ENCODE measurements at places on chromosomes 7 and 10.

DNA sequence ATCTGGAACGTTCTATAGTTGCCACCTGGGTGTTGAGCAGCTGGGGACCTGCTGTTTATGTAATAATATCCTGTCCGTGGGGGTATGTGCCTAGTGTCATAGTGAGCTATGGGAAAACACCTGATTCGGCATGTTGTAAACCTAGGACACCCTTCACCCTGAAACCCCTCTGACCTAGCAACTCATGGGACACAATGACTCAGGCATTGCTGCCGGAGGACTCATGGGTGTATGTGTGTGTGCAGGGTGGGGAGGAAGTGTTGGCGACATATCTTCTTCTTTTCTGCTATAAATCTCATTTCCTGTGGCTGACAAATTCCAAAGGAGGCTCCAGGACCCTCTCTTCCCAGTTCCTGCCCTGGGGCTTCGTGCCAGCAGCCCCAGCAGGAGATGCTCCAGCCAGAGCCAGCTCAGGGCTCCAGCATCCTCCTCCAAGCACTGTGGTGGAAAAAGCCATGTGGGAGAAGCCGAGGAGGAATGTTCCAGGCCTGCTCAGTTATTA lies 77.0 kb upstream of the PODXL start:
- DNase-seq: no peak

- DNase-seq: no peak
These were observed at the start of gene RAPGEF5 for GRCh38 chr7:22356701-22357310. Gene RAPGEF5, minus strand, starts transcription at chr7:22357154. Its CDS starts 94 bp downstream, at chr7:22357060.

DNA sequence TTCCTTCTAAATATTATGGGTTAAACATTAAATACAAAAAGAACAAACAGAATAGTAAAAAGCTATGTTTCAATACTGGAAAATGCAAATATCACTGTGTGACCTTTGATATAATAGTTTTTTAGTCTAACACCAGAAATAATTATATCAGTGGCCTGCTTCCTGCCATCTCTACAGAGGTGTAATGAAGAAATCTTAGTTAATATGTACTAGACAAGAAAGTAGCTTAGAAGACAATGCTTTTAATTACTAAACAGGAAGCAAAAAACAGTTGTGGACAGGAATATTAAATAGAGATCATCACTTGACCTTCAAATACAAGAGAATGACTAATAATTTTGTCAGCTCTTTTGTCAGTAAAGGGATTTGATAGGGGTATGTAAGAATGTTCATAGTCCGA lies 47.4 kb upstream of the LRRN3 start:
- DNase-seq: no peak

DNA sequence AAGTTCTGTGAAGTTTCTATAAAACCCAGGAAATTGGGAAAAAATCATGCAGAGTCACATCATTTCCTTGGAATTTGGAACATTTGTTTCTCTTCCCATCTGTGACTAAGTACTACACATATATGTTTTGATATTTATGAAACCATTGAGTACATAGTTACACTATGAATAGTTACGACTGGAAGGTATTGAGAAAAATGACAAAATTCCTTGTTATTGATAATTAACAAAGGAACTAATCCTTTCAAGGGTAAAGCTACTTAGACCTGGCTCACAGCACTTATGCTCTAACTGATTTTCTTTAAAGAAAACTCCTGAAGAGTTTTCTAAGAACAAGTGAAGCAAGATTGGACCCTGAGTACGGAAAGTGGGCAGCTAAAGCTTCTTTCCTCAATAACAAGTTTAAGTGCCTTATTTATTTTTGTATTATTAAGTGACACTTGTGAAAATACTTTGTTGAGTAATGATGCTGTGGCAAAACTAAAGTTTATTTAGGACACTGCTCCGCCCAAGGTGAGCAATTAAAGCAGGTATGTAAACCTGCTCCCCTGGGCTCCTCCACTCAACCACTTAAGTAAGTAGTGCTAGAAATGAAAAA lies 12.0 kb upstream of the GLCCI1 start:
- DNase-seq: no peak

DNA sequence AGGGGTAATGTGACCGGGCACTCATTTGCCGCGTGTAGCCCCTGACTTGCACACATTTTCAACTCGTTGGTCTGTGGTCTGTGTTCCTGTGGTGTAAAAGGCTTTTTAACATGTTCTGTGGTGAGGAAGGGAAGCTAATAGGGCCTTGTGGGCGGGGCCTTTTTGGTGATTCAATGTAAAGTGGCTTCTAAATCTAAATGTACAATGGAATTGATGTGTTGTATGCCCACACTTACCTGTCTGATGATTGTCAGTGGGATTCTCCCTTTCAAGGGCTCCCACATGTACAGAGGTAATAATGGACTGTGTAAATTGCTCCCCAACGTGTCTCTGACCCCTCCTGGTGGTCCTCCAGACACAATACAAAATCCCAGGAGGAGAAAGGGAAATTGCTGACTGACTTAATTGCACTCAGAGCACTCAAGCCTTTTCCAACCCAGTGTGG lies 43.1 kb upstream of the GATAD1 start:
- DNase-seq: no peak

Data from renal pelvis (tissue), 12 donors.